ENCODE measurements at places on chromosomes 6 and 20. TPM values are rescaled to one million over a fixed set of nuclear protein-coding genes. Genes with fewer than 3 reads are reported as not detected.

The SCGN gene
- total RNA-seq: not detected

The SPINT4 gene
- not detected for total RNA-seq

The WTAP gene
- total RNA-seq: 67.3 TPM

The POLR1C gene
- total RNA-seq: 24.5 TPM

The PRICKLE4 gene
- 6.4 TPM for total RNA-seq

The NRSN1 gene
- not detected for total RNA-seq

The PTPRK gene
- total RNA-seq: 72.5 TPM

The CYP39A1 gene
- total RNA-seq: not detected

The TCP11 gene
- 0.41 TPM for total RNA-seq

The RBPJL gene
- not detected for total RNA-seq

The ACTL10 gene
- 4.0 TPM for total RNA-seq

The ZNF165 gene
- total RNA-seq: 0.23 TPM

The MAN1A1 gene
- 48.1 TPM for total RNA-seq

The CDSN gene
- total RNA-seq: not detected

The CCND3 gene
- 99.4 TPM for total RNA-seq

The RIOK1 gene
- 15.5 TPM for total RNA-seq

The POM121L2 gene
- not detected for total RNA-seq

The SRSF3 gene
- 249 TPM for total RNA-seq

The MYBL2 gene
- 21.4 TPM for total RNA-seq

The C6orf118 gene
- total RNA-seq: not detected

The TBX18 gene
- 3.7 TPM for total RNA-seq

The RAMACL gene
- total RNA-seq: 1.6 TPM

The ENPP5 gene
- total RNA-seq: 0.19 TPM

The GNAS-AS1 gene
- not detected for total RNA-seq

The SLC16A10 gene
- total RNA-seq: not detected

The LHFPL5 gene
- total RNA-seq: not detected

The OR2B6 gene
- not detected for total RNA-seq

The PEX6 gene
- 22.3 TPM for total RNA-seq

The CEP250 gene
- total RNA-seq: 31.6 TPM

The GGTLC1 gene
- not detected for total RNA-seq

The PXMP4 gene
- total RNA-seq: 9.2 TPM

The ARFGEF2 gene
- 31.9 TPM for total RNA-seq

The MRPL18 gene
- 73.0 TPM for total RNA-seq

The OSER1 gene
- 25.6 TPM for total RNA-seq

The STX11 gene
- 16.0 TPM for total RNA-seq

The FHL5 gene
- not detected for total RNA-seq

The MCM8 gene
- total RNA-seq: 4.7 TPM

The WFDC12 gene
- not detected for total RNA-seq

The LAMA4 gene
- total RNA-seq: 840 TPM

The CASS4 gene
- not detected for total RNA-seq

All from glomerular endothelial cell (primary cell).